Tibial nerve (tissue), 4 donors: ENCODE measurements at places on chromosomes 2 and 18. TPM values are rescaled to one million over a fixed set of nuclear protein-coding genes. Genes with fewer than 3 reads are reported as not detected.

GRCh38 chr2:70984228-70984575 lies 5.8 kb downstream of the ANKRD53 start:
- H3K36me3 ChIP-seq, result no peaks in the 10 kb centered on the region
- H3K27me3 ChIP-seq, result no peaks in the 10 kb centered on the region
- H3K27ac ChIP-seq, result no peak overlapping the region
- H3K4me1 ChIP-seq, result no peaks in the 10 kb centered on the region
- no peak for DNase-seq
- no peak overlapping the region for H3K4me3 ChIP-seq

Gene HNRNPA3
- 77.3 TPM for total RNA-seq

- no peak overlapping the region for H3K27ac ChIP-seq
- no peaks in the 10 kb centered on the region for H3K36me3 ChIP-seq
These were observed 378.4 kb upstream of the FSHR start for GRCh38 chr2:49532702-49533101.

- H3K27me3 ChIP-seq, result no peaks in the 10 kb centered on the region
- H3K27ac ChIP-seq, result no peak overlapping the region
- no peaks in the 10 kb centered on the region for H3K4me1 ChIP-seq
- H3K4me3 ChIP-seq, result no peak overlapping the region
- no peak for DNase-seq
These were observed 114.7 kb downstream of the BCL2L11 start for GRCh38 chr2:111235192-111236015.

Gene AGAP1
- total RNA-seq, result 39.9 TPM

Gene MC5R
- not detected for total RNA-seq

- no peaks in the 10 kb centered on the region for H3K27me3 ChIP-seq
- no peaks in the 10 kb centered on the region for H3K36me3 ChIP-seq
- H3K4me1 ChIP-seq, result no peaks in the 10 kb centered on the region
- no peak overlapping the region for H3K4me3 ChIP-seq
- no peak overlapping the region for H3K27ac ChIP-seq
- DNase-seq, result no peak
These were observed 242.1 kb downstream of the DYSF start for GRCh38 chr2:71695235-71696120.

Gene ZNF24
- 50.5 TPM for total RNA-seq

DNA sequence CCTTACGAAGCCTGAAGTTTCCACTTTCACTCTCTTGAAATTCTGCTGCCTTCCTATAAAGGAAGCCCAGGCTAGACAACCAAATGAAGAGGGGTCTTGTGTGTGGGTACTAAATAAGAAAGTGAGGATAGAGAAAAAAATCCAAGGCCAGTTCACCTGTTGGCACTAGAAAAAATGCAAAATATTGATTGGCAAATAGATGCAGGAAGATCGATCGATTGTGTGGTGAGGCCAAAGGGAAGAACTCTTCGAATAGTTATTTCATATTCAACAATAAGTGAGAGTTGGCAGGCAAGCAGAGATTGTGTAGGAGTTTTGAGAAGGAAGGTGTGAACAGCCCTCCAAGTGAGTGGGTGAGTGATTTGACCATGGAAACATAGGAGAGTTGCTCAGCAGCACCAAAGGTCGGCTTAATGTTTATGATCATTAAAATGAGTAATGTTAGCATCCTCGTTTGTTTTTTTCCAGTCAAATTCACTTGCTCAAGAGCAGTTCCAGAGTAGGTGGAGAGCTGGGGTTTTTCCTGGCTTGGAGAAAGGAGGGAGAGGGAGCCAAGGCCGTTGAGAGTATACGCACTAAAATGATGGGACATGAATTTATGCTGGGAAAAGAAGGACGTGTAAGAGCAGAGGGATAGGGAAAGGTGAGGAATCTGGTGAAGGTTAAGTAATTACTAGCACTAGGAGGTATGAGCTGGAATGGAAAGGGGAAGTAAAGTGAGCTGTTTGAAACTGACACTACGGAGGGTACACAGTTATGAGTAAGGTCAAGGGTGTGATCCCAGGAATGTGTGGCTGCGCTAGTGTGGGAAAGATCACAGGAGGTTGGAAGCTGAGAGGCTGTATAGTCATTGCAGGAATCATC lies 1.1 kb upstream of the NAPG start:
- peak overlapping the region; percentile 95 for H3K27ac ChIP-seq
- no peaks in the 10 kb centered on the region for H3K27me3 ChIP-seq
- H3K4me1 ChIP-seq, result peaks cover 10% of the 10 kb centered on the region
- no peaks in the 10 kb centered on the region for H3K36me3 ChIP-seq

GRCh38 chr2:104658144-104658835 lies 195.6 kb upstream of the POU3F3 start:
- no peaks in the 10 kb centered on the region for H3K27me3 ChIP-seq
- no peak overlapping the region for H3K27ac ChIP-seq
- no peak overlapping the region for H3K4me3 ChIP-seq

- no peak for DNase-seq
- no peaks in the 10 kb centered on the region for H3K36me3 ChIP-seq
- H3K4me1 ChIP-seq, result no peaks in the 10 kb centered on the region
- H3K4me3 ChIP-seq, result no peak overlapping the region
- H3K27me3 ChIP-seq, result no peaks in the 10 kb centered on the region
These were observed 148.4 kb downstream of the ZNF516 start for GRCh38 chr18:76346490-76347130.

DNA sequence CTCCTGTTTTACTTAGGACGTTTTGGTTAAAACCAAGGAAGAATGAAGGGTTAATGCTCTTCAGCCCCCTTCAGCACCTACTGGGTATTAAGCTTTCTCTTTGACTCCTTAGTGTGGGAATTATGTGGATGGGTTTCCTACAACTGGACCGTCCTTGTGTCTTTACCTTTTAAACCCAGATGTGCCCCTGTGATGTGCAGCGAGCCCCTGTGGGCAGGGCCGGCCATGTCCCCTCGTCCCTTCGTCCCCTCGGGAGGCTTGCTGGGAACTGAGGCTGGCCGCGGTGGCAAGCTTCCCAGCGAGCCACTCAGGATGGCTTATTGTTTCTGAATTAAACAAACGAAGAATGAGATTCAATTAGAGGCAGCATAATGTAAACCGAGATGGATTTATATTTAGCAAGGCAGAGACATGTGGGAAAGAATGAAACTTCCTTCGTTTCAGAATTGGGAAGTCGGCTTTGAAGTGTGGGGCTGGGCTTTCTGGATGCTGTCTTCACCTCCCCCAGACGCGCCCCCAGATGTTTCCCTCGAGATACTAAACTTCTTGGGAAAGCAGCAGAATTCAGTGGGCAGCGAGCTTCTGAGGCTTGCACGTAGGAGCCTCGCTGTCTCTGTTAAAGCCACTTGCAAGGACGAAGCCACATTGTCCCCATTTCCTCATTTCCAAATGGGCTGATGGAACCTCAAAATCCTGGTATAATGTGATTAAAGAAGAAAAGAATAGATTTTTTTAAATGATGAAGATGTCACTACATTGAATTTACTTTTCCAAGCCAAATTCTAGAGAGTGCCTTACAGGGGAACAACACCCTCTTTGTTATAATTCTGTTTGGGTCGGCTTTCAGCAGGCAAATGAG lies 146.0 kb downstream of the VAPA start:
- H3K4me1 ChIP-seq, result no peaks in the 10 kb centered on the region
- no peak for DNase-seq
- H3K4me3 ChIP-seq, result no peak overlapping the region
- no peaks in the 10 kb centered on the region for H3K36me3 ChIP-seq
- H3K27me3 ChIP-seq, result no peaks in the 10 kb centered on the region
